Mucosa of descending colon (tissue), 3 donors: ENCODE measurements at places on chromosomes 6 and 20.

- no peak for DNase-seq
These were observed 134.6 kb upstream of the ECI2 start for GRCh38 chr6:4270001-4270400.

GRCh38 chr6:41488433-41489119, 57.6 kb upstream of the FOXP4 start:
- DNase-seq: no peak

DNA sequence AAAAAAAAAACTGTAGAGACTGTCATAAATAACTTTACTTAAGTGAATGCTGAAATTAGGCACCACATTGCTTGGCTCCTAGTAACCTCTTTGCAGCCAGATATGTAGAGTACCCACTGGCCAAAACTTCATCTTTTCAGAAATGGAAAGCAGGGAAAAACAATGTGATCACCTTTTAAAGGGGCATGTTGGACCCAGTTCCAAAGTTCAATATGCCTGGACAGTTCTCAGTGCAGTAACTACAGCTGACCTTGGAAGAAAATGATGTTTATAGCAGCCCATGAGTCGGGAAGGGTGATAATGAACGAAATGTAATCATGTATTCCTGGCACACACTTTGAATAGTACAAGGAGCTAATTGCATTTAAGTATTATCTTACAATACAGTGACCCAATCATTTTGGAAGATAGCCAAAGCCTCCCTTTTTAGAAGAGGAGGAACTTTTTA, 93.6 kb upstream of the TAB2 start:
- peak; percentile 14 for DNase-seq

- no peak for DNase-seq
These were observed 408.6 kb downstream of the RNF144B start for GRCh38 chr6:18795726-18796125.

GRCh38 chr20:63937596-63937995, 18.6 kb downstream of the UCKL1 start:
- DNase-seq: no peak

DNA sequence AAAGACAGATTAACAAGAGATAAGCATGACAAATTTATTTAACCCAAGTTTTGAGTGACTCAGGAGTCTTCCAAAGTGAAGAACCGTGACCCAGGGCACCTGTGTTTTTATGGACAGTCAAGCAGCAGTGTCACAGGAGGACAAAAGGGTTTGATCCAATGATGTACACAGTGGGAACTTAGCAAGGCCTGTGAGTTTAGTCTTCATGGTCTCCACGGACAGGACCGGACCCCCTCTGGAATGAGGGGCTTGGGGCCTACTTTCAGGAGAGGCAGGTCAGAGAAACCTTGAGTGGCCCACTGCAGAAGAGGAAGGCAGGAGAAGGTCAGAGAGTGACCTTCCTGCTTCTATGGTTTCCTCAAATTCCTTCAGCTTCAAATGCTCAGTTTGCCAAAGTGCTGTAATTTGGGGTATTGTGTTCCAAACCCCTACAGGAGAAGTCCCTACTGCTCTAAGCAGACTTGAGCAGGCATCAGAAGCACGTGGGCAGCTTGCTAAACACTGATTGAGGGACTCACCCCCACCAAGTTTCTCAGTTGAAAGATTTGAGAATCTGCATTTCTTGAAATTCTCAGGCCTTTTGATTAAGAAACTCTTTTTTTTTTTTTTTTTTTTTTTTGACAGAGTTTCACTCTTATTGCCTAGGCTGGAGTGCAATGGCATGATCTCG, 26.4 kb upstream of the ZMYND8 start:
- DNase-seq: no peak

- DNase-seq: no peak
These were observed 43.5 kb downstream of the PANK2 start for GRCh38 chr20:3932681-3933080.

GRCh38 chr6:57195457-57195856, 23.3 kb downstream of the BAG2 start:
- DNase-seq: no peak

DNA sequence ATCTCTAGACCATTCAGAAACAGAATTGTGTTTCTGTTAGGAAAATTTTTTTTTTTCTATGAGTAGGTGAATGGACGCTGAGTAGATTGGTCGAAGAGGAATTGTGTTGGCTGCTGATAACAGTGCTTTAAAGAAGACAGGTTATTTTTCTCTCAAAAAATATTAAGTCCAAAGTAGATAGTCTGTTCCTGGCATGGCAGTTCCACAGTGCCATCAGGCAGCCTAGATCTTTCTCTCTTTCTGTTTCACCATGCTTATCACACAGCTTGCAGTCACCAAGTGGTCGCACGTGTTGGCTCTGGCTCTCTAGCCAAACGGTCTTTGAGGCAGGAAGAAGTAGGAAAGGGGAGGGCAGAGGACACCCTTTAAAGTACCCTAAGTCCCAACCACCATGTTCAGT, 22.4 kb upstream of the SERINC3 start:
- no peak for DNase-seq

- no peak for DNase-seq
These were observed 42.0 kb downstream of the ADGRB3 start for GRCh38 chr6:68677058-68677457.

GRCh38 chr20:34921436-34921835, 34.2 kb downstream of the GSS start:
- DNase-seq: no peak

- DNase-seq: no peak
These were observed 17.6 kb downstream of the RNF8 start for GRCh38 chr6:37371154-37372083.

GRCh38 chr6:101741474-101742171, 348.1 kb downstream of the GRIK2 start:
- DNase-seq: no peak

GRCh38 chr6:126034656-126035055, 48.3 kb downstream of the TRMT11 start:
- DNase-seq: no peak

GRCh38 chr6:31922942-31923341, 4.6 kb upstream of the C2 start:
- no peak for DNase-seq
